ENCODE measurements at places on chromosomes 1 and 21. TPM values are rescaled to one million over a fixed set of nuclear protein-coding genes. Genes with fewer than 3 reads are reported as not detected.

DNA sequence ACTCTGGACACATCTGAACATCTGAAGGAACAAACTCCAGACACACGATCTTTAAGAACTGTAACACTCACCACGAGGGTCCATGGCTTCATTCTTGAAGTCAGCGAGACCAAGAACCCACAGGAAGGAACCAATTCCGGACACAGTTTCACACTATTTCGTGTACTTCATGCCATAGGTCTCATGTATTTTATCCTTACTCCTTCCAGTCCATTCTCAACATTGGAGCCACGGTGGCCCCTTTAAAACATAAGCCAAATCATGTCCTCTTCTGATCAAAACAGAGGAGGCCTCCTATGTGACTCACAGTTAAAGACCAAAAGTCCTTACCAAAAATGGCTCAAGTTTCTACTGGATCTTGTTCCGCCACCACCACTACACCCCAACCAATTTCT is 29.8 kb upstream of the RCOR3 start:
- no peak for DNase-seq

DNA sequence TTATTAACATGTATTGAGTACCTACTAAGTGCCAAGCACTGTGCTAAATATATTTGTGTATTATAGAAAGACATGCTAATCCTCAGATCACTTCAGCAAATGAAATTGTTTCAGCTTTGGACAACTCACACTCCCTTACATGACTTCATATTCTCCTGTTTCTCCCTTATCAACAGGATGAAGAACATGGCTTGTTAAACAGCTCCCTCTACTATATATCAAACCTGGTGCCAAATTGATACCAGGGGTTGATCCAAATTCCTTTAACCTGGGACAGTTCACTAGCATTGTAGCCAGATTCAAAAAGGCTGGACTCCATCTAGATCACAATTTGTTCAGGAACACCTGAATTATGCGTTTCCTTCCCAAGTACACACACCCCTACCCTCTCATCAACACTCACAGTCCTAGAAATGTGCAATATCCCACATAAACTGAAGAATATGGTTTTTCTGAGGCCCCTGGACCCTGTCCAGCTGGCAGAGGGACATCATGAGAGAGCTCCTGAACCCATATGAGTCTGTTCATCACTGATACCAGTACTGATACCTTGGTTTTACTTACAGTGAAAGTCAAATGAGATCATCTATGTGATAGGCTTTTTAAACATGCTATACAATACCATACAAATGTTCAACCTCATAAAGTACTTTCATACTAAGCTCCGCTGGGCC is 47.0 kb upstream of the PALMD start:
- DNase-seq, result no peak

DNA sequence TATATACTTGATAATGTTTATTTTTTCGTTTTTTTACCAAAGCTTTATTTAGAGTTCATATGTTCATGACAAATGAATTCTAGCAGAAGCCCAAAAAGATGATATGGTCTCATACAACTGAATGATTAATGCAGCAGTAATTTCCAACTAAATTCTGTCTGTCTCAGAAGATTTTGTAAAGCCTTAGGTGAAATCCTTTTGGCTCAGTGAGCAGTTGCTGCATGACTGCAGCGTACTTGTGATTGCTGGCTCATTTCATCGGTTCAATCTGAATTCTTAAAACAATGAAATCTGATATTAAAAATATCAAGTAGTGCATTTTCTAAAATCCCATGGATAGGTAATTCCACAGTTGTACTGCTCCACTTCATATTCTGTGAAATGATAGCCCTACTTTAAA is 73.2 kb downstream of the AK5 start:
- DNase-seq, result no peak

The DEPDC1 gene
- 0.25 TPM for total RNA-seq

DNA sequence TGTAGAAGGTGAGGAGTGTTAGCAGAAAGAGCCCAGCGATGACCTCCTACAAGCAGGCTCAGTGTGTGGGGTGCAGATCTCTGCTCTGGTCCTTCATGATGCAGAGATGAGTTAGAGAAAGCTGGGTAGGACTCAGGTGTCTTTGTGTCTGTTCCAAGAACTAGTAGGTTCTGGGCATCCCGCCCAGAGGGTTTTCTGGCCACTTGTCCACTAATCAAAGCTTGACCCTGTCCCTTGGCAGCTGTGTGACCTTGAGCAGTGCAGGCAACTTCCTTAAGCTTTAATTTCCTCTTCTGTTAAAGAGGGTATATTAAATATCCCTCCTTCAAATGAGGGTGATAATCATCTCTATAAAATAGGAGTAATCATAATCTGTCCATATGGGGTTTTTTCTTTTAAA is 54.7 kb upstream of the WNT4 start:
- DNase-seq, result no peak

DNA sequence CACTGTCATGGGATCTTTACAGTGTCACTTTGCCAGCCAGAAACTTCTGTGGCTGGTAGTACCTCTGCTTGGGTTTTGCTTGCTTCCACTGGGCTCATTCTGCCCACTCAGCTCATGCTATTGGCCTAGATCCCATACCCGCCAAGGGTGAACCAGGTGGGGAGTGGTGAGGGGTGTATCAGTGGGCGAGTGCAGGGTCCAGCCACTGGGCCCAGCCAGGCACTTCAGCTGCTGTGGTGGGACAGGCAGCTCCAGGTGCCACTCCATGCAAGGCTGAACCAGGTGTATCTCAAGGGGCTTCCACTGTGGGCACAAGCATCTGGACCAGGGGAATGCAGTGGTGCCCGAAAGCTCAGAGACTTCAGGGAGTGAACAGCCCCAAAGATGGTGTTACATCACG is 398.2 kb downstream of the NCAM2 start:
- no peak for DNase-seq

GRCh38 chr1:43980255-43981134 is 1.5 kb downstream of the B4GALT2 start:
- DNase-seq, result no peak

DNA sequence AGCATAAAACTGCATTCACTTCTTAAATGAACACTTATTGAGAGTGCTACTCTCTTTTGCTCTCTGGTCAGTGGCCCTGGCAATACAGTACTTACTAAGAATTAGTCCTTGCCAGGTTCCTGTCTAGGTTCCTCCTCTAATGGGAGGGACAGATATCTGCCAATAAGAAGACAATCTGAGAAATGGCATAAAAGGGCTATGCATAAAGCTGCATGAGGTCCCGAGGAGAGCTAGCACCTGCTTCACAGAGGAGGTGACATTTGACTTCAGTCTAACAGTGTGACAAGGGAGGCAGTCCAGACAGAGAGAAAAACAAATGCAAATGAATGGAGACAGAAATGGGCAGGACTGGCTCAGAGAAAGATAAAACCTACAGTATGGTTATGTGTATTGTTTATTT is 357.1 kb upstream of the SGIP1 start:
- DNase-seq, result no peak

DNA sequence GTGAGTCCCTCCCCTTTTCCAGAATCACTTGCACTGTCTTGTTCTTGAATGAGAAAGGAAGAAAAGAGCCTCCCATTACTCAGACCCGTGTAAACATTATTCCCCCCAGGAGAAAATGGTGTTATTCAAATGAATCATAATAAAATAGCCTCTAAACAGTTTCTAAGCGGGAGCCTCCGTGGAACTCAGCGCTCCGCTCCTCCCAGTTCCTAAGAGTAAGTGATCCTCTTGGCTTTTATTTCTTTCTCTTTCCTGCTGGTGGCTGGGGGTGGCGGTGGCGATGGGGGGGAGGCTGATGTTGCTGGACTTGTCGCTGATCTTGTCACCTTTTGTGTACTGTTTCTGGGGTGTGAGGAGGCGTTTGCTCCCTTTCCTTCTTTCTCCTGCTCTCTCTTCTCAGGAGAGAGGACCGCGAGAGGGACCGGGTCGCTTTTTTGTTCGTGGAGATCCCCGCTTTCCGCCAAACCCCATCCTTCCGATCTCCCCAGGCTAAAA is 781 bp downstream of the PROX1 start:
- no peak for DNase-seq

DNA sequence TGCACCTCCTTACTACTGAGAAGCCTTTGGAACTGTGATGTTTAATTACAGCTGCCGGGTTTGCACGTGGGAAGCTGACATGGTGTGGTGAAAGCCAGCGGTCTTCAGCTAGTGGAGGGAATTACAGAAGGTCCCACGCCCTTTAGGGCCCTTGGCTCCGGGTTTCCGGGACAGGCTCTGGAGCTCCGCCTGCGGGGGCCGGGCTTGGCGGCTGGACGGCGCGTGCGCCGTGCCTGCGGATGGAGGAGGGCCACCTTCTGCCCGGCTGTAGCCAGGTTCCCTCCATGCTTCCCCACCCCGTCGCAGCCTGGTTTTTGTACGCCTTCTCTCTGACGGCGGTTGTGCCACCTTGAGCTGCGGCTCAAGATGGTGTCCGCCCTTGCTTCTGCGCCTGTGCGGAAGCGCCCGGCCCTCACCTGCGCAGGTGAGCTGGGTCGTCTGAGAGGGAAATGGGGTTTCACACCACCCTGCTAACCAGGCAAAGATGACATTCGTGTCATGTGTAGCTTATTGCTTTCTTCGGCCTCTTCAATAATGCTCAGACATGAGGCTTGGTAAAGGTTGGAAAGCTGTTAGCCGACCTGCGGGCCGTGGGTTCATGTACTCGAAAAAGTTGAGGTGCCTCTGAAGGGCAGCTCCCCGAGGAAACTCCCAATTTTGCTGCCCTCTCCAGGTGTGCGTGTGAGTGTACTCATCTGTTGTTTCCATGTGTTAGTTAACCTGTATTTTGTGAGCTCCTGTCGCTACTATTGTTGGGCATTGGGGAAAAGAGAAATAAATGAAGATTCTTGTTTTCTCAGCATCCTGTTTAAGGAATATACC is 36.6 kb upstream of the OPRD1 start:
- peak; percentile 82 for DNase-seq

DNA sequence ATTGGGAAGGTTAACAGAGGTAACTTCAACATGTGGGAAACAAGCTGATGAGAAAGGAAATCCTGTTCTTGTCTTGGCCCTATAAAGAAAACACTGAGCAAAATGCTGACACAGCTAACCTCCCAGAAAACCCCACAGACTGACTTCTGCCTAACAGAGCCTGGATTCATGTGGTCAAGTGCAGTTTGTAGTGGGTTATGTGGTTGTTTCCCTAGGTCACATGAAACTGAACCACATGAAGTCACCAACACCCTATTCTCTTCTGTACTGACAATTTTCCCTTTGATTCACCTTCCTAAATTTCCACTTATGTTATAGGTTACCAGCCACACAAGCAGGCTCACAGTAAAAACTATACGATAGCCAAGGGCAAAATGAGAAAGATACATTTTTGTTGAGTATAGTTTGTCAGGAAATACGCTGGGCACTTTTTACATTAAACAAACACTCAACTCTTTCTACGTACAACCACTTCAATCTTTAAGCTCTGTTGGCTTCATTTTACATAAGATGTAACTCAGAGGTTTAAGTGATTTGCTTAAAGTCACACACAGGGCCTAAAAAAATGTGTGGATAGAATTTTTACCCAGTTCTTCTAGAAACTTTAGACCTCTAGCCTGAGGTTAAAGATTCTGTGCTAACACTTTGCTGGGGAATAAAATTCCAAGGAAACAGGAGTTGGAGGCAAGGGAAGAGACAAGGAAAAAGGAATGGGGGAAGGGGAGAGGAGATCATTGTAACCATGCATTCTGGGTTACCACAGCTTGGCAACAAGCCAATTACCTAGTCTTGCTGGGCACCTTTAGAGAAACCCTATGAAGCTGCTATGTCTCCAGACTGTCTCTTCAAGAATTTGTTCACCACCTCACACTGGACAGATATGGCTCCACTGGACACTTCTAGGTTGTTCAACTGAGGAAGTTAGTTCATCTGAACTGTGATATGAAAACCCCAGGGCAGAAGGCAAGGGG is 601.6 kb upstream of the USP24 start:
- no peak for DNase-seq

DNA sequence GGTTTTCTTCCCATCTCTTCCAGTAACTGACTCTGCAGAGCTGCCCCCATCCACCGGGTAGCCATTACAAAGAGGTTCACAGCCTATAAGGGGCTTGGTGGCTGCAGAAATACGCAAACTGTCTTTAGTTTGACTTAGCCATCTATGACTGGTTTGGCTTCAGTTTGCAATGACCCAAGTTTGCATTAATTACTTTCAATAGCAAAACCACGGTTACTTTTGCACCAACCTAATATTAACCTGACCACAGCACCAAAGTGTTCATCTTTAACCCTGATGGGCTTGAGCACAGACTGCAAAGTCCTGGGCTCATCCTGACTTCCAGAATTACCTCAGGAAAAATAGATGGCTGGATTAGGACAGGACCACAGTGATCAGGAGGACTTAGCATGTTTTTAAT is 2.2 kb upstream of the HAO2 start:
- DNase-seq, result no peak

The PCAT6 gene
- total RNA-seq, result 0.65 TPM

- DNase-seq, result no peak
Observed at GRCh38 chr1:228691926-228692325, 43.4 kb upstream of the RHOU start.

GRCh38 chr1:162709132-162709860 is 77.0 kb downstream of the DDR2 start:
- no peak for DNase-seq

The TEDDM1 gene
- not detected for total RNA-seq

The RGS4 gene
- total RNA-seq, result 0.50 TPM

The CRNN gene
- total RNA-seq, result not detected

DNA sequence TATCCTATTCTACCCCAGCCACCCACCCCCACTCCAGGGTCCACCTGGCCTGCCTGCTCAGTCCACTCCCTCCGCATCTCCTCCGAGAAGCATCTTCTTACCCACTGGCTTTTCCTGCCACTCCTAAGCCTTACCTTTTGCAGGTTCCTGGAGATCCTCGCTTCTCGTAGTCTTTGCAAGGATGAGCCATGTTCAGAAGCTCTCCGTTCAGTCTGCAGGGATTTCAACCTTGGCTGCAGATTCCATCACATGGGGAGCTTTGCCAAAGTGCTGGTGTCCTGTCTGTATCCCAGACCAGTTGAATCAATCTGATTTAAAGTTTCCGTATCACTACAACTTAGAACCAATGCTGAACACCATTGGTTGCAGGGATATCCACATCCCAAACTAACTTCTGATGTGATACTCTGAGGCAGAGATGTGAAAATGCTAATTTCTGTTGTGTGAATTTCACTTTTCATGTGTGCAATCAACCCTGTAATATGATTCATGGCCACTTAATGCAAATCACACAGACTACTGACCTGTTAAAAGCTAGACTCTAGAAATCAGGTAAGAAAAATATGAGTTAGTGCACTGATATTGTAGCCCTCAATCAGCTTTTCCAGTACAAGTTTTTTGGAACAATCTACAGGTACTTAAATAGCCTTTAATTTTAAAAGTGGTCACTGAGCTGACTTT is 61.9 kb downstream of the CAPN2 start:
- no peak for DNase-seq

DNA sequence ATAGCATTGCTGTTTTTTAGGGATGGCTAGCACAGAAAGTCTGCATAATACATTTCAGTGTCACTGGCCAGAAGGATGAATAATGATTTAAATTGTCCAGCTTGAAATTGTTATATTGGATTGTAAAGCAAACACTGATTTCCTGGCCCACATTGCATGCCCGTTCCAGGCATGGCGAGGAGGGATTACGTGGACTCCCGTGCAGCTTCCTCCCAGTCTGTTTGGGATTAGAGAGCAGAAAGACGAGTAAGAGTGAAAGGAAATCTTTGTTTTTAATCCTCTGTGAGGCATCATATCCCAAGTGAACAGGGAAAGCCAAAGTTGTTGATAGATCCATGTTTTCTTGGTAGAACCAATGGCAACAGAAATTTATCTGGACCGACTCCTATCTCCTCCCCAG is 8.4 kb downstream of the TRIM58 start:
- no peak for DNase-seq

The ZSCAN20 gene
- 1.3 TPM for total RNA-seq

All from left lobe of liver (tissue), 2 donors.